CD4-positive, alpha-beta T cell treated with Interleukin-17A for 1 hour (primary cell): ENCODE measurements at places on chromosomes 7 and 10.

DNA sequence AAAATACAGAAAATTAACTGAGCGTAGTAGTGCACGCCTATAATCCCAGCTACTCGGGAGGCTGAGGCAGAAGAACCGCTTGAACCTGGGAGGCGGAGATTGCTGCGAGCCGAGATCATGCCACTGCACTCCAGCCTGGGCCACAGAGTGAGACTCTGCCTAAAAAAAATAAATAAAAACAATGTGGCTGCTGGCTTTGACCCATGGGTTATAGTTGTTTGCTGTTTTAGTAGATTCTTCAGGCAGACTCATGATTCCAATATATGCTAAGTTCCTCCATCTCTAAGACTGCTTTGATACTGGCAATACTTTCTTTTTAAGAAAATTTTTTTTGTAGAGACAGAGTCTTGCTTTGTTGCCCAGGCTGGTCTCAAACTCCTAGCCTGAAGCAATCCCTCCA lies 8.4 kb downstream of the OLAH start:
- DNase-seq, result no peak

DNA sequence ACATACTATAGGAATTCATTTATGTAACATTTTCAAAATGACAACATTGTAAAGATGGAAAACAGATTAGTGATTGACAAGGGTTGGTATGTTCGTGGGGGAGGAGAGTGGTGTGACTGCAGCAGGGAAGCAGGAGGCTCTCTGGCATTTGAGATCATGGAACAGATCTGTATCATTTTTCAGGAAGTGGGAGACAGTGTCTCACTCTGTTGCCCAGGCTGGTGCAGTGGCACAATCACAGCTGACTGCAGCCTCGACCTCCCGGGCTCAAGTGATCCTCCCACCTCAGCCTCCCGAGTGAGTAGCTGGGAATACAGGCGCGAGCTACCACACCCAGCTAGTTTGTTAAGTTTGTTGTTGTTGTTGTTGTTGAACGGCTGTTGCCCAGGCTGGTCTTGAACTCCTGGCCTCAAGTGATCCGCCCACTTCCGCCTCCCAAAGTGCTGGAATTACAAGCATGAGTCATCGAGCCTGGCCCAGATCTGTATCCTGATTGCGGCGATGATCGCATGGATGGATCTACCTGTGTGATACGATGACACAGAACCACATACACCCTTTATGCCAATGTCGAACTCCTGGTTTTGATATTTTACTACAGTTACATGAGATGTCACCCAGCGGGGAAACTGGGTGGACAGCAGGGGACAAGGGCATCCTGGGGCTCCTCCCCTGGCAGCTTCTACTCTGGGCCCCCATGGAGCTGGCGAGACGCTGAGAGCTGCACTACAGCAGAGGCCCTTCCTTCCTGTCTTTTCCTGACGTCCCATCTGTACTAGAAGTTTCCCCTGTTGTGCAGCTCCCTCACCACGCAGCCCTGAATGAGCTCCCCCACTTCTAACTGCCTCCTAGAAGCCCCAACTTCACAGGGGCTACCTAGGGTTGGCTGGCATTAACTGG lies 12.3 kb upstream of the CYTH3 start:
- DNase-seq, result no peak

GRCh38 chr7:30751696-30752273 lies at the start of gene INMT:
TSS of gene INMT (plus strand) at chr7:30752135. CDS start at chr7:30752151, 16 bp downstream.
- DNase-seq, result no peak

GRCh38 chr7:79272938-79273337 lies 180.5 kb downstream of the MAGI2 start:
- no peak for DNase-seq

- DNase-seq, result peak; percentile 52
These were observed 64.0 kb downstream of the RASGEF1A start for GRCh38 chr10:43202657-43203447.

- DNase-seq, result no peak
These were observed 30.6 kb downstream of the CFAP46 start for GRCh38 chr10:132911786-132912097.

DNA sequence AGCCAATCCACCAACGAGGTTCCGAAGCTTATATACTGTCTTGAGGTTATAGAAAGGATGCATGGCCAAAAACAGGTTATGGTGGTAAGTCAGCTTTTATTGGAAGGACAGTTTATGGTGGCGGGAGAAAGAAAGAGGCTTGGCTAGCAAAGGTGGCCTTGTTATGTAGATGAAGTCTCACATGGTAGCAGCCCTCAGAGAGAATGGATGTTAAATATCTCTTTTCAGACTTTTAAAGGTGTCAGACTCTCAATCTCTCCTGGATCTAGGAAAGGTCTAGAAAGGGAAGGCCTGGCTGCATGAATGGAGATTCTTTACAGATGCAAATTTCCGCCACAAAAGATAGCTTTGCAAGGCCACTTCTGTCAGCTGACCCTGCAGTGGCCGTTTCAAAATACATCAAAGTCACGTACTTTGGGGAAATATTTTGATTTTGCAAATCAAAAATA lies 333.8 kb downstream of the GALNT17 start:
- no peak for DNase-seq

DNA sequence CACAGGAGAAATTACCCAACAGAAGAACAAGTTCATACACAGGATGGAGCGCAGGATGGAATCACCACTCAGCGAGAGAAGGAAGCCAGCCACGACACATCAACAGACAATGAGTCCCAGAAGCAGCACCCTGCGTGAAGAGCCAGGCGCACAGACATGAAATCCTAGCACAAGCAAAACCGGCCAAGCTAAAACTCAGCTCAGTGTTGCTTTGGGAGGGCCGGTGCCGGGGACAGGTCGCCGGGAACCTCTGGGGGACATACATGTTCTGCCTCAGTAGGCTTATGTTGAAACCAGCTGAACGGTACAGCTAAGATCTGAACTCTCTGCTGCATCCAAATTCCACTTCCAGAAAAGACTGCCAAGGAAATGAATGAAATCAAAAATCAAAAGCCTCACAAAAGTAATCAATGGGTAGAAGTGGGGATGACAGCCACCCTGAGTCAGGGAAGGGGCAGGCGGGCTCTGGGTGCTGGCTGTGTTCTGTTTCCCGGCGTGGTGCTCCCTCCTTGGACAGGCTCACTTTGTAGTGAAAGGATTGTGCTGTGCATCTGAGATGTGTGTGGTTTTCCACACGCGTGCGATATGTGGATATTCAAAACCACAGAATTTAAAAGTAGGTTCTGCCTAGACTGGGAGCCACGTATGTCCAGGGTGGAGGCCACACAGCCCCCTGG lies 114.7 kb downstream of the PDGFA start:
- DNase-seq, result no peak

DNA sequence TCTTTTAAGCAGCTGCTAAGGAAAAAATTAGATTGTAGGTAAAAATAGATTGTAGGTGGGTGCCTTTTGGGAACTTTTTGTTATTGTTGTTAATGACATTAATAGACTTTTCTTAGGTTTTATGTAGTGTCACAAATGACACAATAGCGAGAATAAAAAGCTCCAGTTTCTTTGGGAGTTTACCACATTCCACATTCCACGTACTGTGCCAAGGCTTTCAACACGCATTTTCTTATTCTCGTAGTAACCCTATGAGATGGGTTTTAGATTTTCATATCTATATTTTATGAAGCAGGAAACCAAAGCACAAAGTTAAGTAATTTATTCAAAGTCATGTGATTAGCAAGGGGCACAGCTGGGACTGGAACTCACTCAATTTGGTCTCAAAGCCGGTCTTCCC lies 103.8 kb downstream of the XRCC2 start:
- no peak for DNase-seq

DNA sequence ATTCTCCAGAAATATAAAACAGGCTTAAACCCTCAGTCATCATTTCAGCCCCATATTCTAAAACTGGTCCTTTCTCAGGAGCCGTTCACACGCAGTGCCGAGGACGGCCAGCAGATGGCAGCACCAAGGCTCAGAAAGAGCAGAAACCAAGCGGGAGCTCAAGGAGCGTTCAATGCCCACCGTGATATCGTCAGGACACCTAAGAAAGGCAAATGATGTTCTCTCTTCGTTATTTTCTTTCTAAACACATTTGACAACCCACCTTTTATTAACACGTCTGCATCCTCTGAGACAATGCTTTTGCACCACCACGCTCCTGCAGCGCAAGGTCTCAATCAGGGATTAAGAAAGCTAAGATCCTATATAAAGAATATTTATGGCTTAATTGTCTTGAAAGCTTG lies 45.7 kb upstream of the RBM33 start:
- peak; percentile 75 for DNase-seq

DNA sequence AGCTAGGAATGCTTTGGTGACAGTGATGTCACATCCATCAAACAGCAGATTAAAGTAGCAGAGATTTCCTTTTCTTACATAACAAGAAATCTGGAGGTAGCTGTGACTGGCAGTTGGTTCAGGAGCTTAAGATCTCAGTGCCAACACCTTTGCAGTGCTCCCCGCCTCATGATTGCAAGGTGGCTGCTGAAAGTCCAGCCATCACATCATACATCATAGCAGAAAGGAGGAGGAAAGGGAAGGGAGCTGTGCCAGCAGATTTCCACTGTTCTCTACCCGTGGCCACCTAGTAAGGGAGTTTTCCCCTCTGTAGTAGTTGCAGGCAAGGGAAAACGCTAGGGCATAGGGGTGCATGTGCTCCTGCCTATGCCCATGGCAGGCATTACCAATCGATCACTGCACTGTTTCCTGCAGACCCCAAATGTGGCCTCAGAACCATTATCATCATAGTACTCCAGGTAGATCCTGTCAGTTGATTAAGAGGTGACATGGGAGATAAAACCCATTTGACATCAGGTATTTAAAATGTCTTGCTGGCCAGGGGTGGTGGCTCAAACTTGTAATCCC lies 57.9 kb upstream of the GTF2IRD1 start:
- DNase-seq, result no peak

DNA sequence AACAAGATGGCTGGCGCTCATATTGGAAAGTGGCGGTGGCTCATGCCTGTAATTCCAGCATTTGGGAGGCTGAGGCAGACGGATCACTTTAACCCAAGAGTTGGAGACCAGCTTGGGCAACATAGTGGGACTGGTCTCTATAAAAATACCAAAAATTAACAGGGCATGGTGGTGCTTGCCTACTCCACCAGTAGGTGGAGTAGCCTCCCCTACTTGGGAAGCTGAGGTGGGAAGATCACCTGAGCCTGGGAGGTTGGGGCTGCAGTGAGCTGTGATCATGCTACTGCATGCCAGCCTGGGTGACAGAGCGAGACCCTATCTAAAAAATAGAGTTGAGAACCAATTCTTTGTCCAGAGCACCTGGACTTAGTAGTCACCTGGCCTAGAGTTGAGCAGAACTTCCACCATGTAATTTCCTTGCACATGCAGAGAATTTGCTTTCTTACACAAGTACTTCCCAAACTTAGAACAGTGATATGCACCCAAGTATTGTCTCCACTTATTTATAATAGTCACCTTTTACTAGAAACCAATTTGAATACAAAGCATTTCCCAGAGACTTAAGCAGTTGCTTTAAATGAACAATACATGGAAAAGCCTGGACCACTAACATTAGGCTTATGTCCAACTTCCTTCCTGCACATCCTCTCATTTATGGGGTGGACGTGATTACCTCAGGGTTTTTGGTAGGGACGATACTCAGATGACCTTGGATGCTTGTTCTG lies 15.9 kb downstream of the LAMB4 start:
- no peak for DNase-seq

DNA sequence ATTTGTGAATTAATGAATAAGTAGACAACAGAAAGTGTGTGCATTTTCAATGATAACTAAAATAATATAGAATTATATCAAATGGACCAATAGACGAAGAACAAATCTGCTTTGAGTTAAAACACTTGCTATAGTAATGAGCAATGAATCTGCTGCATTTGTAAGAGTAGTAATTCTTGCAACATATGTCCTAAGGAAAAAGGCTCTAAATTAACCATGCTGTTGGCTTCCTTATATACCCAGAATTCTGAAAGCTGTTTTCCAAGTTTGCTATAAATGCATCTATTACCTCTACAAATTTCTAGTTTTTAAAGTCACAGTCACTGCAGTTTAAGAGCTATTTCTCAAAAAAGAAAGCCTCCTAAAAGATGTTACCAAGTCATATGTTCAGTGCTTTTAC lies 20.5 kb upstream of the ANLN start:
- no peak for DNase-seq

GRCh38 chr7:84196084-84196503 lies 1.5 kb upstream of the SEMA3A start:
- no peak for DNase-seq

GRCh38 chr7:149422914-149423301 lies 38.0 kb downstream of the ZNF777 start:
- no peak for DNase-seq

DNA sequence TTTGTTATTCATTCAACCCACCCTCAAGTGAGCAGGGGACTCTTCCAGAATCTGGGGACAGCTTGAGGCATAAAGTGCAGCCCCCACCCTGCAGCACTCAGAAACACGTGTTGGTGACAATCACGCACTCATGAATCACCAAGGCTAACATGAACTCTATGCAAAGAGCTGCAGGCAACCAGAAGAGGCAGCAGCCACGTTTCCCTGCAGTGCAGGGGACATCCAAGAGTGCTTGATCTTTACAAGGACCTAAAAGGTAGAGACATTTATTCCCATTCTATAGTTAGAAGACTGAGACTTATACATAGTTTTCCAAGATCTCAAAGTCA lies 135.2 kb upstream of the GDF10 start:
- no peak for DNase-seq
